ENCODE measurements at places on chromosomes 4 and X.
A peak's percentile ranks its signal among the peaks of the same experiment; 100 is the strongest.

DNA sequence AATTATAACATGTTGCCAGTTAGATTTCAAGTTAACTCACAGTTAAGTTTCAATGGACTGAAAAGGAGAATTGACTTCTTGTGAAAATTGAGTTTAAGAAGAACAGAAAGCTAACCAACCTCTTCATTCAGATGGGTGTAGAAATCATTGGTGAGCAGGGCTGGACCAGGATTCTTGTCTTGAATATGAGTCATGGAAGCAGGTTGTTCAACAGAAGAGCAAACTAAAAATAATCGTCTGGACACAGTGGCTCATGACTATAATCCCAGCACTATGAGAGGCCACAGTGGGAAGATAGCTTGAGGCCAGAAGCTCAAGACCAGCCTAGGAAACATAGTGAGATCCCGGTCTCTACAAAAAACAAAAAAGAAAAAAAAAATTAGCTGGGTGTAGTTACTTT lies 98.2 kb downstream of the ARSJ start:
- DNase-seq: no peak

DNA sequence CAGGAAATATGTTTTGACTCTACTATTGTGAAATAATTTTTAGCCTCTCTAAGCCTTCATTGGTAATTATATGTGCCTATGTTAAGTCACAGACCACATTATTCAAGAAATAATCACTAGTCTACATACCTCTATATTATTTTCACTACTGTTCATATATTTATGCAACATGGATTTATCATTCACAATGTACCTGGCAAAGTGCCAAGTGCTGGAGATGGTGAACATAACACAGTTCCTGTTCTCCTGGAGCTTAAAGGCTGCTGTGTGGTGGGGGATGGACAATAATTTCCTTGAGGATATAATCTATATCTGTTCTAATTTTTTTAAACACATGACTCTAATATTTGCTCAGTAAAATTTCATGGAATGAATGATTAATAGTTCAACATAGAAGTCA lies 527.7 kb upstream of the CXorf51A start:
- no peak for DNase-seq

GRCh38 chrX:123155327-123155726 lies 28.8 kb upstream of the GRIA3 start:
- no peak for DNase-seq

GRCh38 chrX:148067285-148067684 lies 86.1 kb downstream of the FMR1NB start:
- no peak for DNase-seq

GRCh38 chrX:78958419-78959116 lies 13.4 kb downstream of the P2RY10 start:
- no peak for DNase-seq

DNA sequence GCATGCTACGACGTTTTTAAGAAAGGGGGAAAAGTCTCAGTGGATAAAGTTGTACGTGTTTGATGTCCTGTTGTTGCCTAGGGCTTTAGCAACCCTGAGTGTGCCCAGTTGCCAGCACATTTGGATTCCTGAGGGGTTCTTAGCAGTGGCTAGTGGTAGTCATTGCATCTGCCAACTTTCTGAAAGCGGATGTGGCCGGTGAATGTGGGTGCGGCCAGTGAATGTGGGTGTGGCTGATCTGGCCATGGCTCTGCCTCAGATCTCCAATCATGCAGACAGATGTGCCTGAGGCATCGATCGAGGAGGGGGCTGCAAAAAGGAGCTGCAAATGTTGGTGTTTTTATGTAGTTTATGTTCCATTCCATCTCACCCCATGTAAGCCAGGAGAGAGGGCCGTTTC lies 41.5 kb upstream of the FAT1 start:
- DNase-seq: no peak

DNA sequence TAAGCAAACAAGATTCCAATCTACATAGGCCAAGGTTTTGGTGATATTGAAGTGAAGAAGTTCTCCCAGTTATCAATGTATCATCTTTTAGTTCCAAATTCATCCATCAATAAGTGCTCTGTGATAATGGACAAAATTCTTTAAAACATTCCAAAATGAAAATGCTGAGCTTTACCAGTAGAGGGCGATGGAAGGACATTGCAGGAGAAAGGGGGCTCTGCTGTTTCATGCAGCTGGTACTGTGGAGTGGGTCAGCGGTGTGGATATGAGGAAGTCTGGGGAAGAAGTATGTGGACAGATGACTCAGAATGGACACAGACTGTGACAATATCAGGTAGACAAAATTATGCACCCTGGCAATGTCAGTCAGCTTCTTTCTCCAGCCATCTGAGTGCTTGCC lies 46.6 kb upstream of the HS6ST2 start:
- DNase-seq: no peak

GRCh38 chrX:74505437-74505836 lies 84.1 kb downstream of the SLC16A2 start:
- DNase-seq: no peak

DNA sequence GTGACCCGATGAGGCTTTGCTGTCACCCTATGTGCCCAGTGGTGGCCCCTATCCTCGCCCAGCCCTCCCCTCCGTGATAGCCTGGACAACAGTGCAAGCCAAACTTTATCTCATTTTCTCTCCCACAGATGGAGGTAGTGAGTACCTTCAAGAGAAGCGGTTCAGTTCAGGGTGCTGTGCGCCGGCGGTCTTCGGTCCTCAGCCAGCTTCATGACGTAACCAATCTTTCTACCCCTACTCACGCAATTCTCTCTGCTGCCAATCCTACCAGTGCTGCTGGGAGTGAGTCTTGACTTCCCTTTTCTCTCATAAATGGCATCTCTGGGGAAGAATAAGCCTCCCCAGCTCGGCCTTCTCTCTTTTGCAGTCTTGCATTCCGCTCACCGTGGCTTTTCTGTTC lies 29.5 kb downstream of the CCNQ start:
- DNase-seq: no peak

DNA sequence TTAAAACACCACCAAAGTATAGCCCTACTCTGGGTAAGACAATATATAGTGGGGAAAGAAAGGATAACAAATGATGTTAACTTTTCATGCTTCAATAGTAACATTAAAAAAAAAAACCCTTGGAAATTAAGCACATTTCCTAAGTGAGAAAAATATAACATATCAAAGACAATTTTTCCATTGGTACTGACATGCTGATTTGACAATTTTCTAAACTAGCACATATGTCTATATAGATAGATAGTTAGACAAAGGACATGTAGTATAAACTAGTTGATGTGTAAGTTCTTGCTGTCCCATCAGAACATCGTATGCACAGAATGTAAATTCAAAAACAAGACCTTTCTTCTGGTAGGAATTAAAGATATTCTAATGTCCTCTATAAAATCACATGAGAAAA lies 47.2 kb upstream of the ETNPPL start:
- no peak for DNase-seq

GRCh38 chrX:103098488-103098887 lies 5.5 kb upstream of the NXF3 start:
- no peak for DNase-seq

GRCh38 chr4:166034965-166035364 lies 161.9 kb downstream of the TLL1 start:
- no peak for DNase-seq

GRCh38 chr4:155900381-155900780 lies 3.1 kb upstream of the TDO2 start:
- no peak for DNase-seq

- DNase-seq: no peak
Observed at GRCh38 chrX:17328837-17329236, 46.2 kb upstream of the NHS start.

DNA sequence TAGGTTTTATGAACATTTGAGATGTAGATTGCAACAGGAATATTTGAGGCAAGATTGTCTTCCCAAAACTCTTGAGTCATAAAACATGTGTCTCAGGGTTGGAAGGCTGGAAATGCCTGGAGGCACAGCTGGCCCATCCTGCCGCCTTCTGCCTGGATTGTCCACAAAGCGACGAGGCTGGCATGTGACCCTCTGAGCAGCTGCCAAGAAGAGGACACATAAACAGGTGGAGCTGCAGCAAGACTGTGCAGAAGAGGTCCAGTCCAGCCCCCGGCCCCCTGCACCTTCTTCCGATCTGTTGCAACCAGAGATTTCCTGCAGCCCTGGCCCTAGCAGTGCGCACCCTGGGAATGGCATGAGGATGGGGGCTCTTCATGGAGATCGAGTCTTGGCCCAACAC lies 101.9 kb upstream of the BCOR start:
- no peak for DNase-seq

- DNase-seq: no peak
Observed at GRCh38 chrX:115322375-115322774, 32.9 kb downstream of the LUZP4 start.

DNA sequence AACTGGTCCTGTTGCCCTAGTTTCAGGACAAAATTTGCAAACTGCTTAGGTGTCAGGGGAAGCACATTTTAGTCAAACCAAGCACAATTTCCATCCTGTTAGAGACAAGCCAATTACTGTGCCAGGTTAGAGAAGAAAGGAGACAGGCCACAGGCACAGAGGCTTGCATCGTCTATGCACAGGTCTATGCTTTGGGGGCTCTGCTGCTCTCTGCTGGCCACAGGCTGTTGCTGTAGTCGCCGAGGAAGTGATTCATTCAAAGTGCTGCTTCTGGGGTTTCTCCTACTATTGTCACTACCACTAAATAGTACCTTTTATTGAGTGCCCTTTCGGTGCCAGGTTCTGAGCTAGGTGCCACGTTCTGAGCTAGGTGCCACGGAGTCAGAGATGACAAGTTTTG lies 45.5 kb downstream of the VGLL1 start:
- DNase-seq: peak; percentile 43

DNA sequence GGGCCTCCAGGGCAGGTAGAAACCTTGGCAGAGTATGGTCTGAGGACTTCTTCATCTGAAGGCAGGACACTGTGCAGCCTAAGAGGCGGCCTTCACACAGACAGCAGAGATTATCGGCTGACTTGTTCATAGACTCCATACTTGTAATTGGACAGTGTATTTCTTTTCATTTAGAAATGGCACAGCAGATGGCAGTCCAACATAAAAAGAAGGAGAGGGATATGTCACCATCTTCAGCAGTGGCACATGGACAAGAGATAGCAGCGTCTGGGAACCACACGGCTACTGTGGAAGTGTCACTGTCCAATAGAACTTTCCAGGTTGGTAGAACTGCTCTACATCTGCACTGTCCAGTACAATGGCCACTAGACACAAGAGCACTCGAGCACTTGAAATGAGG lies 21.7 kb upstream of the GEMIN8 start:
- DNase-seq: no peak

Data from activated T-cell treated with anti-CD3 and anti-CD28 coated beads for 1 hour (primary cell).